ENCODE measurements at places on chromosomes 7 and 10. TPM values are rescaled to one million over a fixed set of nuclear protein-coding genes. Genes with fewer than 3 reads are reported as not detected.

Gene ZNF804B
- total RNA-seq: not detected

Gene C10orf62
- total RNA-seq: not detected

Gene RPEL1
- not detected for total RNA-seq

Gene NUTM2B
- 0.03 TPM for total RNA-seq

Gene PILRA
- total RNA-seq: 0.18 TPM

DNA sequence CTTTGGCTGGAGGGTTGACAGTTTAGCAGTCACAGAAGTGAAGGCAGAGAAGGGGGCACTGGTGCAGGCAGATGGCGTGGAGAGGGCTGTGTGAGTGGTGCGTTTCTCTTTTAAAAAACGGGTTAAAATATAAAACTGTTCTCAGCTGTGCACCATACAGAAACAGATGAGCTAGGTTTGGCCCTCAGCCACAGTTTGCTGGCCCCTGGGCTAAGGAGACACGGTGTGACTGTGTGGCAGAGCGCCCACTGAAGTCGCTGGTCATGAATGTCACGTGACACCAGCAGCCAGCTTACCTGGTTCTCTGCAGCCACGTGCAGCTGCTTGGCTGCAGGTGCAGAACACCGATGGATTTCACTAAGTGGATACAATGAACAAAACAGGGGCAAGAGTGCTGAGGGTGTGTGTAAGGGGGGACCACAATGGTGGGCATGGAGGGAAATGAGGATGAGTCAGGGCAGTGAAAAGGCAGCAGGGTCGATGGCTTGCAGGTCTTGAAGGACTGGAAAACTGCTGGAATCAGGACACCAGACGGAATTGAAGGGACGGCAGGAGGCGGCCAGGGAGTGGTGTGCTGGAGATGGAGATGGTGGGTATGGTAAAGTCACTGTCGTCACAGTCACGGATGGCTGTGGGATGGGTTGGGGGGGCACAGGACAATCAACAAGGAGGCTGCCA is 7.4 kb downstream of the ZNF746 start:
- no peak for DNase-seq

GRCh38 chr7:130091999-130092398 is 21.7 kb downstream of the KLHDC10 start:
- no peak for DNase-seq

GRCh38 chr10:43293677-43294057 is 26.8 kb upstream of the RASGEF1A start:
- DNase-seq: no peak

GRCh38 chr7:28008171-28008570 is 172.4 kb downstream of the JAZF1 start:
- DNase-seq: no peak

DNA sequence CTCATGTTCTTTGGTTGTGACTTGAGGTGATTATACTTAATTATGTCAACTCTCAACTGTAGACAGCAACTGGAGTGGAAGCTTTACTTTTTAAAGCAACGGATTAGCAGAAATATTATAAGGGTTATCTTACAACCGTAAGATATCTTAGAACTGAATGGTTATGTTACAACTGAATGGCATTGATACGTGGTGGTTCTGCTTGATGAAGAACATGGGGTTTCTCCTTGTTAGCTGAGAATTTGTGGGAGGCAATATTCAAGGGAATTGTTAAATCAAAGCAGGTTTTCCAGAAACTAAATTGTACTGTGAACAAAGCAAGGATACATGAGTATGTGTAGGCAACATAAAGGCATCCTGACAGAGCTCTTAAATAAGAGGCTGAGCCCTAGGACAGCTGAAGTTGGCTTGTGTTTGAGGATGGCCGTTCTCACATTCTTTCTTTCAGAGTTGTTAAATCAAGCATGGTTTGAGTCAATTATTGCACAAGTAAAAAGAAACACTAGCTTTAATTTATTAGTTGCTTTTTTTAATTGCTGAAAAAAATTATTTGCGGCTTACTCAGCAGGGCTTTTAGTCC is 350.0 kb downstream of the PLXDC2 start:
- no peak for DNase-seq

GRCh38 chr10:25481467-25481866 is 306.7 kb downstream of the GPR158 start:
- no peak for DNase-seq

GRCh38 chr7:101243646-101244374 is 1.1 kb downstream of the FIS1 start:
- DNase-seq: no peak

- DNase-seq: no peak
These were observed 19.4 kb downstream of the MMP21 start for GRCh38 chr10:125756196-125756595.

- DNase-seq: peak; percentile 48
These were observed 107.6 kb downstream of the DIP2C start for GRCh38 chr10:581776-582330.

DNA sequence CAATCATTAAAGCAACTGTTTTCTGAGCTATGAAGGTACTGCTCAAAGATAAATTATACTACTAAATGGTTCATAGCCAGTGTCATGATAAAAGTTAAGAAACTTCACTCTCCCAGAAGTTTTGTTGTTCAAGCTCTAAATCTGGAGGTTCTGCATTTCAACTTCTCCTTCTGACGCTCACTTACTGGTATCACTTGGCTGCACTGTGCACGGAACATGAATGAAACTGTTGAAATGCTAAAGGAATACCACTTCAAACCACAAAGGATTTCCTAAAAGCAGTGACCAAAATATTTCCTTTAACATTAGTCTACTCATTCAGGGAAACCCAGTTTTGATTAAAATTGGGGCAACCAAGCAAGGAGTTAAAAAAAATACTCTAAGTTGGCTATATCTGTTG is 93.6 kb downstream of the UBE2H start:
- DNase-seq: no peak

- no peak for DNase-seq
These were observed 47.4 kb downstream of the JAZF1 start for GRCh38 chr7:28132959-28133870.

- DNase-seq: no peak
These were observed 191.7 kb downstream of the SEMA3E start for GRCh38 chr7:83457022-83457892.

DNA sequence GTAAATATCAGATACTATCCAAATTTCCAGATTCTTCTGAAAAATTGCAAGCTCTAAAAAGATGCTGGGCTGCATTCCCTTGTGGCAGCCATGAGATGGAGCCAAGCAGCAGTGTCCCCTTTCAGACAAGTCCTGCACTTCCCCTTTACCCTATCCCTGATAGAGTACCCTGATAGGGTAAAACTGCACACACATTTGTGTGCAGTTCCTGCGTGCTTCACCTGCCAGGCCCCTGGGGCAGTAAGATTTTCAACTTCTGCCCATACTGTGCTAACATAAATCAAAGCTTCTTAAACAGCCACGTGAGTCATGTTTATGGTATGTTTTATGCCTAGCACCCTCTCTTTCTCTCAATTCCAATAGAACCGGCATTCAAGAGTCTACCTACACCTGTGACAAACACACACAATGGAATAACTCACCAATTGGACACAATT is 52.2 kb downstream of the IFIT5 start:
- DNase-seq: no peak

GRCh38 chr10:84201244-84201606 is 6.9 kb downstream of the CDHR1 start:
- no peak for DNase-seq

GRCh38 chr7:64992971-64993370 is 2.1 kb upstream of the ZNF117 start:
- DNase-seq: no peak

All from SJSA1 (cell line).